NCI-H524 treated with DMSO at 0.1 percent for 48 hours (cell line): ENCODE measurements at places on chromosomes 3 and 15.
A peak's percentile ranks its signal among the peaks of the same experiment; 100 is the strongest.

DNA sequence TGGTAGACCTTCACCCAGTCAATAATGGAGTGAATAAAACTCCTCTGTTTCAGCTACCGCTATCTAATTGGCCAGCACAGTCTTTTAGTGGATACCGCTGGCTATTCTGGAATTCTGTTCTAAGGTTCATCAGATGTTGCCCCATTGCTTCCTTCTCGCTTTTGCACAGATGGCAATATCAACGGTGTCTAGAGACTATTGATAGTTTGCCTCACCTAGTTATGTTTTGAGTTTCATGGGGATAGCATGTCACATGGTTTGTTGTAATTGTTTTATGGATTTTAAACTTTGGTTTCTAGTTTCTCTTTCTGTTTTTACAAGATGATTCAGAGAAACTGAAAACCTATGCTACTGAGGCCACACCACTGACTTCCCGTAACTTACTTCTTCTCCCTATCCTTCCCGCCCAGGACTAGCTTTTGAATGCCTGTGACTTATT, 2.0 kb downstream of the XRN1 start:
- DNase-seq = no peak

- no peak for DNase-seq
Measured at GRCh38 chr3:172129850-172130716, 90.7 kb downstream of the FNDC3B start.

DNA sequence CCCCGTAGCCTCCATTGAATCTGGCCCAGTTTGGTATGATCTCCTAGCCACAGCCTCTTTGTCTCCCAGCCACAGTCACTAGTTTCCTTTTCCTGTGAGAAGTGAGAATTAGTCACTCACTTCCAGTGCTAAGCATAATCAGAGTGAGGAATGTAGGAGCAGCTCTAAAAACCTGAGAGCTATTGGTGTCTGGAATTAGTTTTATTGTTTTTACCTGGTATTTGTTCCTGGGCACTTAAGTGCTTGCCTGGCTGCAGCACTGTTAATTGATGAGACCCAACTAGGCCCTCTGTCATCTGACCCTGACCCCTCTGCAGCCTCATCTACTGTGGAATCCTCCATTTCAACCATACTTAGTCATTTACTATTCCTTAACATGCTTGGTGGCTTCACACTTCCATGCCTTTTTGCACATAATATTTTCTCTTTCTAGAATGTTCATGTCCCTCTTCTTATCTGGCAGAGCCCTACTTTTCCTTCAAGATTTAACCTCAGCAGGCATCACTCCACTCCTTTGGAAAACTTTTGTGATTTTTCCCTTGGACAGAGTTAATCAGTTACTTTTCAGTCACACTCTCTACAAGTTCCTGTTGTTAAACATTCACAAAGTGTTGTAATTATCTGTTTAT, 48.8 kb downstream of the PDE8A start:
- DNase-seq = no peak

GRCh38 chr3:30370681-30371271, 235.6 kb upstream of the TGFBR2 start:
- no peak for DNase-seq

DNA sequence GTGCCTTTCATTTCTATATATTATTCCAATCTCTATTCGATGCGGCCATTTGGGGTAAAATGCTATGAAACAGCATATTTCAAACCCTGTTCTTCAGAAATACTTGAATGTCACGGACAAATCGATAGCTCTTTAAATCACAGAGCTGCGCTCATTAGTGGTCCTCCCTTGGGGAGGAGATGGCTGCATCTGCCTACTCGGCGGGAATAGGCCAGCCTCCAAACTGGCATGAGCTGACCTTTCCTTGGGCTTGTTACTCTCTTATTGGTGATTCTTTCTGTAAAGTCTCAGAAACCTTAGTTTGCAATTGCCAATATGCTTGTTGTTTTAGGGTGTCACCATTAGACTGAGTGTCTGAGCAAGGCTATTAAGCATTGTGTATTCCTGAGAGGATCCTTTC, 120.9 kb downstream of the BDH1 start:
- no peak for DNase-seq

DNA sequence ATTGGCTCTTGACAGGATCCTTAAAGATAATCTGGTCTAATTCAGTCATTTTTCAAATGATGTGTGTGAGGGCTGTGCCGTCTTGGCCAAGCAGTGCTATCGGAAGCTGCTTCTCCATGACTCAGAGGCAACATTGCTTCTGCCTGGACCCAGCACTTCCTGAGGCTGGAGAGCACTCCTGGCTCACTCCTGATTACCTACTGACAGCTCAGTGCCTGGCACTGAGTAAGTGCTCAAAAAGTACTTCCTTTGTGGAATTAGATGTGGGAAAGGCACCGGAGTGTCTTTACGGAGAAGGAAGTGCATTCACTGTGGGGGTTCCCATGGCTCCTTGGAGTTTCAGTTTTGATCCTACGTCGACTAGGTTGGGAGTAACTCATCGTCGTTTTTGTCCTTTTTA, 86.9 kb upstream of the UBE3A start:
- DNase-seq = no peak

DNA sequence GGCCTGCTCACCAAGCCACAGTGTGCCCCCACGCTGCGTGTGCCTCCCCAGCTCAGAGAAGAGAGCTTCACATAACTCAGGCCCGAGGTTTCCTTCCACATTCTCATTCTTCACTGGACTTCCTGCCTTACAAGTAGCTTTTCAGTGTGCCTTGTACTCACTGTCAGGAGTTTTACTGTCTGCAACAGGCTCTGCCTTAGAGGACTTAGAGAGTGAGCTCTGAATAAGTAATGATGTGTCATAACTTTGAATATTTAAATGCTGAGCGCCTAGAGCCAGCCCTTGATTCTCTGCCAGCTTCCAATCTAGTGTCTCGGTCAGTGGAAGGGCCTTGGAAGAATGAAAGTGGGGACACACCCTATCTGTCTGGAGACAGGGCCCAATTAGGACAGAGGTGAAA, 41.8 kb downstream of the ITGB5 start:
- no peak for DNase-seq

- no peak for DNase-seq
Measured at GRCh38 chr3:30578479-30578878, 27.9 kb upstream of the TGFBR2 start.

- DNase-seq = no peak
Measured at GRCh38 chr3:78154521-78155186, 1114.8 kb downstream of the ROBO2 start.

GRCh38 chr3:196097373-196098154, 15.7 kb upstream of the TFRC start:
- no peak for DNase-seq

GRCh38 chr15:48905216-48905615, 27.3 kb downstream of the EID1 start:
- DNase-seq = no peak

DNA sequence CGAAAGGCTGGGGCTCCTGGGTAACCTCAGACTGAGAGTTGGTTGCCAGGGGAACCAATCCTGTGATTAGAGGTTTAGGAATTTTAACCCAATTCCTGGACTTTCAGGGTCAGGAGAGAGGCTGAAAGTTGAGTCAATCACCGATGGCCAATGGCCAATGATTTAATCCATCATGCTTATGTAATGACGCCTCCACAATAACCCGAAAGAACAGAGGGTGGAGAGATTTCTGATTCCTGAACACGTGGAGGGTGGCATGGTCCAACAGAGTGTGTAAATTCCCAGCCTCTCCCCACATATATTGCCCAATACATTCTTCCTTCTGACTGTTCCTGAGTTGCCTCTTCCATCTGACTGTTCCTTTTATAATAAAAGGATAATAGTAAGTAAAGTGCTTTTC, 137.2 kb upstream of the CBLB start:
- no peak for DNase-seq

- no peak for DNase-seq
Measured at GRCh38 chr3:25460751-25461150, 32.7 kb downstream of the RARB start.

GRCh38 chr3:113695786-113696645, at the start of gene USF3:
Gene USF3 (minus strand): TSS chr3:113696642. CDS start chr3:113674878, 21,764 bp downstream.
- peak; percentile 18 for DNase-seq

DNA sequence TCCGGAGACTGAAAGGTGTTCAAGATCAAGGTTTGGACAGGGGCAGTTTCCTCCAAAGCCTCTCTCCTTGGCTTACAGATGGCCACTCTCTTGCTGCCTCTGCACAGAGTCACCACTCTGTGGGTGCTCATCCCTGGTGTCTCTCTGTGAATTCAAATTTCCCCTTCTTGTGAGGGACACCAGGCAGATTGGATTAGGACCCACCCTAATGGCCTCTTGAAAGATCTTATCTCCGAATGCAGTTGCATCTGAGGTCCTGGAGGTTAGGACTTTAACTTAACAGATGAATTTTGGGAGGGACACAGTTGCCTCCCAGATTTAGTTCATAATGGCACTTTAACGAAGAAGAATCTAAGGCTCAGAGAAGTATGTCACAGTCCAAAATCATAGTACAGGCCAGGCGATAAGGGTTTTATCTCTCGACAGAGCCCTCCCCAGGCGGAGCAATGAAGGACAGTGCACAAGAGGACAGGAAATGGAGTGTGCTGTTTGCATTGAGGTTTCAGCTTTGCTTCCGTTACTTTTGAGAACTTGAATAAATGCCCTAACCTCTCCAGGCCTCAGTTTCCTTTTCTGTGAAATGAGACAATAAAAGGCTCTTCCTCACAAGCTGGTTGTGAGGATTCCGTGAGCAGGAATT, 38.9 kb upstream of the KIF23 start:
- DNase-seq = no peak

DNA sequence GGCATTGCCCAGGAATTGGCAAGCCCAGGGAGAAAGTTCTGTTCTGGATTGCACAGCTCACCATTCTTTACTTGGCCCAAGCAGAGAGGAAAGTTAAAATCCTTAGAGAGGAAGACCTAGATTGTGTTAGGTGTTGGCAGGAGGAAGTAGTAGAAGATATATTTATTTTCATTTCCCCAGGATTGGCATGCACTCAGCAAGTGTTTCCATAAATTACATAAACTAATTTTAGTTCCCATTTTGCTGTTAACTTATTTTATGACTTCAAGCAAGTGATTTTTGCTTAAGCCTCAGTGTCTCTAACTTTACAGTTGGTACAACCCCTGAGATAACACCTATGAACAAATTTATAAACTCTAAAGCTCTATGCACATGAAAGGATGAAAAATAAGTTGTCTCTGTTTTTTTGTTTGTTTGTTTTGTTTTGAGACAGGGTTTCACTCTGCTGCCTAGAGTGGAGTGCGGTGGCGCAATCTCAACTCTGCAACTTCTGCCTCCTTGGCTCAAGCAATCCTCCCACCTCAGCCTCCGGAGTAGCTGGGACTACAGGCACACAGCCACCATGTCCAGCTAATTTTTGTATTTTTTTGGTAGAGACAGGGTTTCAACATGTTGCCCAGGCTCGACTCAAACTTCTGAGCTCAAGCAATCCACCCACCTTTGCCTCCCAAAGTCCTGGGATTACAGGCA, 31.2 kb upstream of the TOP2B start:
- no peak for DNase-seq

DNA sequence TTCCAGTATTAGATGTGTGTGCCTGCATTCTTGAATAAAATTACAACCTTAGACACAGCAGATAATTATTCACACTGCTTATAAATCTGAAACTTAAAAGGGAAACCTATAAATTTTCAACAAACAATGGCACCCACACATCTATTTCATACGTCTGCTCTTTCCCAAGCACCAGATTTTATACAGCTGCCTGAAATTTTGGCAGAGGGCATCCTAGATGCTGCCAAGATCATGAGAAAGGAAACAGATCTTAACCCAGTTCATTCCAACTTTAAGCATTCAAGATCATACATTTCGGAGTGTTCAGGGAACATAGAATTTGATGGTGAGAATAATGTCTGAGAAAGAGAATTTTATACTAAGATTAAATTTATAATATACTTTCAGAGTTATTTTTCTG, 53.1 kb downstream of the CLDN1 start:
- no peak for DNase-seq

DNA sequence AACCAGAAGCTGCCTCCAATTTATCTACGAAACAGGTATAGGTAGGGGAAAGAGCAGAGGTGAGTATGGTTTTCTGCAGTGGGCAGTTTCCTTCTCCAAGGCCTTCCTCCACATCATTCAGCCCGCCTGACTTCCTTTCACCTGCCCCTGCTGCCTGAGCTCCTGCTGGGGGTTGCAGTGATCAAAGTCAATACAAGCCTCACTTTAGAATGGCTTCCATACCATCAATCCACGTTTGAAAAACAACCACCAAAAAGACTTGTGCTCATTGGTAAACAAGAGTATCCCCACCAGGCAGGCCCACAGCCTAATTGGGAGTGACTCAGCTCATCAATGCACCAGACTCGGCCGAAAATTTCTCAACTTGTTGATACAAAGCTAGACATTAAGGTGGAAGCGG, 159.9 kb downstream of the MAGI1 start:
- no peak for DNase-seq

- no peak for DNase-seq
Measured at GRCh38 chr15:71939981-71940588, 129.7 kb downstream of the NR2E3 start.

DNA sequence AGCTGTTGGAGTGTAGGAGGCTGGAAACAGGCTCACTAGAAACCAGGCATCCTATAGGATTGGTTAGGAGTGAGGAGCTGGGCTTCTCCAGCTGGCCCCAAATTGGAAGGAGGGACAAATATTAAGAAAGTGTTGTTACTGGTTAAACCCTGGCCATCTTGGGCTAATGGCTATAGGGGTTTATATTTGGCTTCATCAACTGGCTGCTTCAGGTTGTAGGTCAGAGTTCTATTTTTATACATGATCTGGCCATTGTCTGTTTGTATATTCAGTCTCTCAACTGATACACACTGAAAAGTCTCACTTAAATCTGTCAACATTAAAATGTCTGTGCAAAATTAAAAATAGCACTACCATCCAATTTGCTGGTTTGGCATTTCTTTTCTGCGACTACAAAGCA, 70.2 kb upstream of the ARRDC4 start:
- DNase-seq = no peak

DNA sequence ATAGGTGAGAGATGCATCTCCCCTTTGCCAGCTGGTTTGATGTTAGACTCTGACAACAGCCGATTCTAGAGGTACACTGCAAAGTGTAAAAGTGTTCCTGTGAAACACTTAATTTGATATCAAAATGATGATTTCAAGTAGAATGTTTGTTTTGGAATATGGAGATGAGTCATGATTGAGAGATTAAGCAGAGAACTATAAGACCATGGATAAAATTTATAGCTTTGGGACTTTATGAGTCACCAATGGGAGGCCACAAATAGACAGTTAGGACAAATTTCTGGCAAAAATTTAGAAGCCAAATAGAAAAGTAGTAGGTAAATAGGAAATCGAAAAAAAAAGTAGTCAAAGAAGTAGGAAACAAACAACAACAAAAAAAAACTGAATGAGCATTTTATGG, 672.5 kb downstream of the NSUN3 start:
- no peak for DNase-seq
